Activated naive CD8-positive, alpha-beta T cell treated with anti-CD3 and anti-CD28 coated beads for 36 hours (primary cell): ENCODE measurements at places on chromosomes 2 and 18.

DNA sequence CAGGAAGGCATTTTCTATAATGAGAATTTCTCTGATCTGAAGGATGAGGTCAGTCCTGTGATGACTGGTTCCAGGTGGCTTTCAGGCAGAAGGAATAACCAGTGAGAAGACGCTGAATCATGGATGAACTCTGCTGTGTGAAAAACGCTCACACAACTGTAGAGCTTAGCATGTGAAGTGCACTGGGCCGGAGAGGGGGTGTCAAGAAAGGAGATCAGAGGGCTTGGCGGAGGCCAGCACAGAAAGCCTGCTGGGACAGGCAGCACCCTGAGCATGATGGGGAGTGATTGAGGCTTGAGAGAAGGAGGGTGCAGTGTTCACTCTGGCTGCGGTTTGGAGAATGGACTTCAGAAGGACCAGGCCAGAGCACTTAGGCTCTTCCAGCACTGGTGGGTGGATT lies 236.5 kb downstream of the TPGS2 start:
- DNase-seq: no peak

GRCh38 chr18:12234451-12235190 lies 19.5 kb upstream of the CIDEA start:
- no peak for DNase-seq

DNA sequence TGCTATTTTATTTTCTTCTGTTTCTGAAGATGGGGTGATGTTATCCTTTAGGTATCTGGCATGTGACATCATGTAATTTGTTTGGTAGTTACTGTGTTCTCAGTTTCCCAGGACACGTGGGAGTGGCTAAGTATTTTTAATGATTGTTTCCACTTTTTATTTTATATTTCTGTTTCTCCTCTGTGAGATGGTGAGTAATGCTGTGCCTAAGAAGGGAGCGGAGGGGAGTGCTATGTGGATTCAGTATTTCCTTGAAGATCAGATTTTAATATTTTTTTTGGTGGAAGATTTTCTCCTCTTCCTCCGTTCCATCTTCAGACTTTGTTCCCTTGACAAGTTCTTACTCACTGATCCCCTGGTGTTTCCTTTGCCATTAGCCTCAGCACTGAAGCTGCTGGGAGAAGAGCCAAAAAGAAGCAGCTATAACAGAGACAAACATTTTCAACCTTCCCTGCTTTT lies 180.0 kb upstream of the MMADHC start:
- no peak for DNase-seq

- DNase-seq: no peak
Observed at GRCh38 chr2:26542194-26542455, 64.2 kb upstream of the OTOF start.

DNA sequence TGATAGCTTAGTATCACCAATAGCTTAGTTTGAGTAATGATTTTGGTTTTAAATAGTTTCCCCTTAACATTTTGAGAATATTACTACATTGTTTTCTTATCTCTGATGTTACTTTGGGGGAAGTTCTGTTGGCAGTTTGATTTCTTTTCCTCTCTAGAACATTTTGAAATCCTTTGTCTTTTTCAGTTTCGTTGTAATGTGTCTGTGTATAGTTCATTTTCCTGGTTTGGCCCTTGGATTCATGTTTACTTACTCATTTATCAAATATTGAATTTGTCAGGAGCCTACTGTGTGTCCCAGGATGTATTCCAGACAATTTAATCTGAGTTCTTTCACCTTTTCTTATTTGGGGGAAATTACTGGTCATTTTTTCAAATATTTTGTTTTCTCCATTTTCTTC lies 16.7 kb downstream of the ANKRD12 start:
- DNase-seq: no peak
